ENCODE measurements at places on chromosomes 1 and 21.

DNA sequence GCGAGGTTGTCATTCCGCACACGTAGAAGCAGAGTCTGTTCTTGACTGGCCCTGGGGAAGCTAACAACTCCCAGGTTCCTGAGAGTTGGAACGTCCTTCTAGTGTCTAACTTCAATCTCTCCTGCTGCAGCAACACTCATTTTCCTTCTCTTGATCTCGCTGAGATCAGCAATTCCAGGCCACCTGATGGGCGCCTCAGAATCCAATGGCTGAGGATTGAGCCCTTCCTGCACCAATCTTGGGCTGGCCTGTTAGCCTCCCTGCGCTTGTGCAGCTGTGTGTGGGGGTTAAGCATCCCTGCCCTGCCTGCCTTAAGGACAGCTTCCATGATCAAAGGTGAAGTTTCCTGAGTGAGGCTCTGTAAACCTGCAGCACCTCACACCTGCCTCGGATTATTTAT is 87.9 kb downstream of the SYT2 start:
- no peak for DNase-seq

- DNase-seq: no peak
Observed at GRCh38 chr1:187033693-187034390, 205.1 kb downstream of the PLA2G4A start.

DNA sequence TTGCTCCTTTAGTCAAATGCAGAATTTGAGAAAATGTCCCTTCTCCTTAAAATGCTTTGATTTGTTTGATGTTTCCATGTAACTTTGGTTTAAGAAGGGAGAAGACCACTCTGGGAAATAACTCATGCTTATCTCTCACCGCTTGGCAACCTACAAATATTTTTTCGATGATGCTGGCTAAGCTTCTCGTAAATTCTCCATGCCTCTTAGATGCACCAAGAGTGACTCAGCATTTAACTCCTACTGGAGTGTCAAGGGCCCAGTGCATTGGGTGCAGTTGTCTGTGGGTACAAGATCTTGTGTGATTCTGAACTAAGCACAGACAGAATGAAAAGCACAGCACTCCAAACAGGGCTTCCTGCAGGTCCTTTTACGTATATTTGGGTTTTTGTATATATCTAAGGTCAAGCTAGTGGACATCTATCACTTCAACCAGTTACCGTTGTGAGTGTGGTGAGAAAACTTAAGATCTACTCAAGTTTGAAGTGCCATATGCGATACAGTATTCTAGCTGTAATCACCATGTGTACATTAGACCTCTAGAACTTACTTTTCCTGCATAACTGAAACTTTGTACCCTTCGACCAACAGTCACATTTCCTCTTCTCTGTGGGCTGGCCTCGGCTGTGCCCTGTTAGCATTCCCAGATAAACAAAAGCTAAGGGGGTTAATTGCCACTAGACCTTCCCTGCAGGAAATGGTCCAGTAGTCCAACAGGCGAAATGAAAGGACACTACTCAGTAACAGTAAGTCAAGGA is 55.8 kb downstream of the COL18A1 start:
- no peak for DNase-seq

GRCh38 chr1:202580619-202581018 is 129.6 kb downstream of the SYT2 start:
- DNase-seq: no peak

GRCh38 chr1:170604065-170604464 is 59.9 kb upstream of the PRRX1 start:
- no peak for DNase-seq

DNA sequence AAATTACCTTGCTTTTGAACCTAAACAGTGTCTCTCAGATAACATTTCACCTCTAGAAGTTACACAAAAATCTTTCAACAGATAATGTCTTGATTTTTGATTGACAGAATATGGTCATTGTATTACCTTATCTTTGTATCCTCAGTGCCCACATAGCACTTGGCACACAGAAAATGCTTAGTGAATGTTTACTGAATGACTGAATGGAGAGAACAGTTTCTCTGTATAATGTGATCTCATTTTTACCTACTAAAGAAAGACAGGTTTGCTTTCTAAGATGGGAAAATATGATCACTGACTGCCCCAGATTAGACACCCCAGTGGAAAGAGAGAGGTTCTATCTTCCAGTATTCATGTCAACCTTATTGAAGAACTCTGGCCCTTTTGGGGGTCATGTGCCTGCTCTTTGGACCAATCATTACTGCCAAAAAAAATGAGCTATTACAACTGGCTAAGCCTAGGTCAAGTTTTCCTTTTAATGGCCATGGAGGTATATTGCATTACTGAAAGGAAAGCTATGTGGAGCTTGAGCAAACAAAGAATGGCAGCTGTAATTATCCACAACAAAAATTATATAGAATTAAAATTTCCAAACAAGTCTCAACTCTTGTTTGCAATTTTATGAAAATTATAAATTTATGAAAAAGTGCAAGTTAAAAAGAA is 117.4 kb downstream of the MAGI3 start:
- no peak for DNase-seq

GRCh38 chr1:38046884-38047602 is 450 bp upstream of the POU3F1 start:
- DNase-seq: no peak

- DNase-seq: no peak
Observed at GRCh38 chr1:58500043-58500442, 46.5 kb downstream of the OMA1 start.

DNA sequence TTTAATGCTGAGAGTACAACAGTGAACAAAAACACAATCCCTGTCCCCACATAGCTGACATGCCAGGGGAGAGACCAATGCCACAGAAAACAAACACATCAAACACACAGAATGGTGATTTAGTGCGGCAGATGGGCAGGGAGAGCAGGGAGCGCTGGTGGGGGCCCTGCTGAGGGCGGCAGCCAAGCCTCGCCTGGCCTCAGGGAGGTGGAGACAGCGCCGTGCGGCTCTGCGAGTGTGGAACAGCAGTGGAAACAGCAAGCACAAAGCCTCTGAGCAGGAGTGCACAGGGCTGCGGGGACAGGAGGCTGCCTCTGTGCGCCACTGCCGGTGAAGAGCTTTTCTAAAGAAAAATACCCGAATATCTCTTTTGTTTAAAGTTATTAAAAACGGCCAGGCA is 17.0 kb downstream of the MCM3AP start:
- no peak for DNase-seq

DNA sequence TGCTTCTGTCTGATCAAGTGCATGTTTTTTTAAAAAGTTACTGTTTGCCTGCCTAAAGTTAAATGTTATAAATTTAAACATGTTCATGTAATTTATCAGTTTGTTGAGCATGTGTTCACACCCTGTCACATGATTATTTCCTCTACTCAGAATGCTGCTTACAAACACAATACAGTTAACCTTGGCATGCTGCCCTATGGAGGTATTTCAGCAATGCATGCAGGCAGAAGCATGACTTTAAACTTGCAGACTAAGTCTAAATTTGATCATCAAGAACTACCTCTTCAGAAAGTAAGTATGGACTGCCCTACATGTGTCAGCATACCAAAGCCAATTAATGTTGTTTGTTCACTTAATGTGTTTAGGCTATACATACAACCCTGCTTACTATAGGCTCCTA is 161.6 kb downstream of the LRRC40 start:
- no peak for DNase-seq

- no peak for DNase-seq
Observed at GRCh38 chr21:32174819-32175218, 104.0 kb downstream of the MIS18A start.

- DNase-seq: no peak
Observed at GRCh38 chr1:201358596-201358995, 18.9 kb downstream of the TNNT2 start.

DNA sequence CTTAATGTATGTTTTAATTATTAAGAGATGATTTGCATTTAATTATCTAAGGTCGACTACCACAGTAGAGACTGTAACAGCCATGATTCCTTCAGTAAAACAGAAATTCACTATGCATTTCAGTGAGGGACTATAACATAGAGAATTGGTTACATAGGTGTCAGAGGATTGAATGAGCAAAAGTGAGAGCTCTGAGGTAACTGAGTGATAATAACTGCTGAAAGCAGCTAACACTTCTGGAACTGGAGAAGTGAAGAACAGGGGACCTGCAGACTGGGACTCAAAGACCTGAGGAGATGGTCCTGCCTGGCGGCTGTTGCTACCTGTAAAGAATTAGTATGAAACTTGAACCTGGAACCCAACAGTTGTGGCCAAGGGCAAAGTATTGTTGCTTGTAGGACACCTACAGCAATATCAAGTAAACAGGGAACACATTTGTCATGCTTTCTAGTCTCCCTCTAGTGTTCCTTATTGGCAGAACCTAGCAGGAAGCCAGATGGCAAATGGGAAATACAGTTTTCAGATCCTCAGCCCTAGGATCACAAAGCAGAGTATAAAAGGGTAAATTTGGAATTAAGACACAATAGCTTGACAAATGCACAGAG is 110.6 kb downstream of the HS2ST1 start:
- no peak for DNase-seq

DNA sequence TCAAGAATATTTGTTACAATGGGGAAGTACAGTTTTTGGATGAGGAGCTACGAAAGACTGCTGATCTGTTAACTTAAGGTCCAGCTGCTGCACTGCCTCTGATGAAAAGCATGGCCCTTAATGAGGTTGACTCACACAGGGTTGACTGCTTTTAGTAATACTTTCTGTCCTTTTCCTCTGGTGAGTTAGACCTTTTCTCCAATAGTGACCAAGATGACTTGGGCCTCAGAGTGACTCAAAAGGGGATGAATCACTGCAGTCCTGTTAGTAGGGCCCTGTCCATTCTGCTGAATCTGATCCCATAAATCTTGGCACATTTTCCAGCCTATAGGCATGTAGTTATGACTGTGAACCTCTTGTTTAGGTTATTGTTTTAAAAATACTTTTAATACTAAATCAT is 2.7 kb downstream of the DISP1 start:
- DNase-seq: no peak

DNA sequence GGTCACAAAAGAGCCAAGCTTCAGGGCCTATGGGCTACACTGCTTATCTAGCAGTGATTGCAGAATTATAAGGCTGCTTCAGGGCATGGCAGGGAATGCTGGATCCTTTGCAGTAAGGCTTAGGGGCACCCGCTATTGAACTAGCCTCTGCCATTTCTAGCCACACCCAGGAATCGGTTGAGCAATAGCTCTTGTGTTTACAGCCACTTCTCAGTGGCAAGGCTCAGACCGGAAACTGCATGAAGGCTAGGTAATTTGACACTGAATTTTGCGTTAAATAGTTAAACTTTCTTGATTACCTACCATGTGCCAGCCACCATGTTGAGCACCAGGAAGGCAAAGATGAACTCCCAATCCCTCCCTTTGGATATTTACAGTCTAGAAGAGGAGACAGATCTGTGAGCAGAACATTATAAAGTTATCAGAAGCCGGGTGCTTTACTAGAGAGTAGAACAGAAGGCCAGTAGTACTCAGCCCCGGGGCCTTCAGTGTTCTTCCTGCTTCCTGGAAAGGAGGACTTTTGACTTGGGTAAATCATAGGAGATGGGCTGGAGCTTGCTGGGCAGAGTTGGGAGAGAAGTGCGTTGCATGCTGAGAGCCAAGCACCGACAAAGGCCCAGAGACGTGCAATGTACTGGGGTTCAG is 98.6 kb upstream of the LPGAT1 start:
- DNase-seq: no peak

DNA sequence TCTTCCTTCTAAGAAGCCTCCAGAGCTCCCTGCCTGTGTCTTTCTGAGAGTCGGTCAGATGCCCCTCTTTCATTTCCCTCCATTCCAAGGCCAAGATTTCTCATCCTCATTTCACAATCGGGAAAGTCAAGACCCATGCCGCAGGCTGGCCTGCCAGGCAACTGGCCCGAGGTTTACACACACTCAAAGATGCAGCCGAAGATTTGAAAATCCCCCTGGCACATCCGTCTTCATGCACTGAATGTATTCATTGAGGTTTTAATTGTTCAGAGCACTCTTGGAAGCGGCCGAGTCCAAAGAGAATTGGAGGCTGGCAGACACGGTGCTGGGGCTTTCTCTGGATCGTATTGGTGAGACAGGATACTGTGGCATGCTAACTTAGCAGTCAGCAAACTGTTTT is 29.1 kb upstream of the SRP9 start:
- no peak for DNase-seq

- no peak for DNase-seq
Observed at GRCh38 chr1:35568975-35569395, 4.1 kb upstream of the TFAP2E start.
